AG09309 (cell line): ENCODE measurements at places on chromosomes 2 and 18.

- no peak for DNase-seq
Observed at GRCh38 chr2:3659447-3660432, 1.7 kb downstream of the ALLC start.

DNA sequence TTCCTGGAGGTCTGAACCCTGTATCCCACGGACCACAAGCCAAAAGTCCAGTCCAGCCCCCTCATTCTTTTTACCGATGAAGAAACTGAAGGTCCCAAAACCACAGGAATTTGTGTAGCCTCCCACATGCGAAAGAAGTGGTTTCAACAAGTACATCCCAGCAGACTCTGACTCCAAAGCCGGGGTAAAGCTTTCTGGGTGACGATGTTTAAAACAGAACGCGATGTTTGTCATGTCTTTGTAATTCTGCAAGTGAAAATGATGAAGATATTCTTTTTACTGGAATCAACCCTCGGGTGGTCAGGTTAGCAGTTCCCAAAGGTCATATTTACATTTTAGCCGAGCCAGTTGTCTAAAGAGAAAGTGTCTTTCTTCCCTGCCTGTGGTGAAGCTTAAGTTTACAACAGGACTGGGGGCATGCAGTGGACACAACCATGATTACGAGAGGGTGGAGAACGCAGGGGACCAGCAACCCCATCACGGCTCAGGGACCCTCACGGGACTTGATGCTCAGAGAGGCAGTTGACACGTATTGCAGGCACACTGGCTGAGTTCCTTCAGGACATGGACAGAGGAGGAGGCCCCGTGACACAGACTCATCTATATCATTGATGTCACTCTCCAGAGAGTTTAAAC is 17.8 kb upstream of the TMEM131 start:
- DNase-seq = no peak

- no peak for DNase-seq
Observed at GRCh38 chr2:74199275-74199701, 873 bp downstream of the MTHFD2 start.

DNA sequence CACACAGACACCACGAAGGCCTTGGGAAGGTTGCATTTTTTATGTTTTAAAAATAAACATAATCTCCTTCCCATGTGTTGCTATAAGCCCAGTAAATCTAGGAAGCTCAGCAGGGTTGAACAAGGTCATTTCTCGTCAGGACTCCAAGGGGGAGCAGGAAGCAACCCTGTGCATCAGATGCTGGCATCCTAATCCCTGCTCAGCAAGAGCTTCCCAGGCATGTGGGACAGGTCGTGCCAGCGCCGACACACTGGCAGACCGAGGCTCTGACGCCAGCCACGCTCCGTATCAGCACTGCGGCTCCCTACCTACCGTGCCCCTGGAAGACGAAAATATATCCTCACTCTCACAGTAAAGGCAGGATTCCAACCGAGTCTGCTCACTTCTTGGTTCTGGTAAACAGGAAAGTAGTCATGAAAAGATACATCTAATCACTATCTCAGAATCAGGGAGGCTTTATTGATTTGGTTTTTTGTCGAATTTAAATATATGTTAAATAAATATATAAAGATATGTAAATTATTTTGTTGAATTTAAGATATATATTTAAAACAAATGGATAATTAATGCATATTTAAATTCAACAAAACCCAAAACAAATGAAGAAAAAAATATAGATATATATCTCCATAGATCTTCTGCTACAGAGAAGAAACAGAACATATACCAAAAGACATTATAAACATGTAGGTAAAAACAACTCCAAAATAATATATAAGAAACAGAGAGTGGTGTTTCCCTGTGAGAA is 61.4 kb downstream of the TXNL1 start:
- no peak for DNase-seq

GRCh38 chr2:60957643-60958042 is 59.9 kb upstream of the PEX13 start:
- no peak for DNase-seq

DNA sequence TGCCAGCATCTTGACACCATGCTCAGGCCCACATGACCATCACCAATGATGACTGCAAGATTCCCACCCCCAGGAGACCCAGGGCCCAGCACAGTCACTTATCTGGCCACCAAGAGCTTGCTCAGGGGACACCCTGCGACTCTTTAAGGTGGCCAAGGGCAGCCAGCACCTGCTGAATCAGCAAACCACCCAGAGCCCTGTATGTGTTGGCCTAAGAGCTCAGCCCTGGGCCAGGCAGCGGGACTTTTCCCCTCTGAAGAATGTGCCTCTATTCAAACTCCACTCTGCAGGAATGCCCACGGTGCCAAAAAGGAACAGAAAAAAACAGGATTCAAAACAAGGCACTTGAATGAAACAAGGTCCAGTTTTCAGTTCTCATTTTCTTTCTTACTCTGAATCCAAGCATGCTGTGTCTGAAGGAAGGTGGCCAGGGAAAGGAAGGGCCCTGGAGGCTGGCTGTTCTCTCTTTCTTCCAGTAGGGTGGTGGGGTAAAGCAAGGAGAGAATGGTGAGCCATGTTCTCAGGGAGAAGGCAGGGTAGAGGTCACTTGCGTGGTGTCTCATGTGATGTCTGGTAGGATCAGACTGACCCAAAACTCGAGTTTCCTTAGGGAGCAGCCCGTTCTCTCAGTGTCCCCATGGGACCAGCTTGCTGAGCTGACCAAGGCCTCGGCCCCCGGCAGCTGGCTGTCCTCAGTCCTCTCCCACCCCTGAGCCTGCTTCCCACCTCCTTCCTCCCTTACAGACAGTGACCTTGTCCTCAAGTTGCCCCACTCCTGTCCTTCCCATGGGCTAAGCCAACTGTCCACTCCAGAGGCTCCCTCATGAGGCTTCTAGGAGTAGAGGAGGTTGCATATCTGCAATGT is 150.0 kb downstream of the RNF152 start:
- no peak for DNase-seq

GRCh38 chr2:152127628-152128027 is 28.8 kb upstream of the CACNB4 start:
- no peak for DNase-seq

- DNase-seq = no peak
Observed at GRCh38 chr2:144180131-144180530, 339.8 kb downstream of the ZEB2 start.

- no peak for DNase-seq
Observed at GRCh38 chr18:36389027-36389426, 91.5 kb downstream of the FHOD3 start.

DNA sequence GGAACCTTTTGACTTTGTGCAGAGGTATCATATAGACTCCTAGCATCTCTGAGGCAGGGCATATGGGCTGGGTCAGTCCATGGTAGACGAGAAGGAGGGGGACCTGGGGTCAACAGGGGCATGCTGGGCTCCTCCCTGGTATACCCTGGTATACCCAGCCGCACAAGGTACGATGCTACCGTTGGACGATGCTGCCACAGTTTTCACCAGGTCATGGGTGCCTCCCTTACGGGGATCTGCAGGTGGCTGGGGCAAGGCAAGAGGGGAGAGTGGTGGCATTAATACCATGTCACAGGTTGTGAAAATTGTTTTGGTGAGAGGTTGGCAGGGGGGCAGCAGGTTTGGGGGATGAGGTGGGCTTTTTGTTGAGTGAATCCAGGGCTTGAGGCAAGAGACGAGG is 149.8 kb downstream of the TSN start:
- DNase-seq = no peak

DNA sequence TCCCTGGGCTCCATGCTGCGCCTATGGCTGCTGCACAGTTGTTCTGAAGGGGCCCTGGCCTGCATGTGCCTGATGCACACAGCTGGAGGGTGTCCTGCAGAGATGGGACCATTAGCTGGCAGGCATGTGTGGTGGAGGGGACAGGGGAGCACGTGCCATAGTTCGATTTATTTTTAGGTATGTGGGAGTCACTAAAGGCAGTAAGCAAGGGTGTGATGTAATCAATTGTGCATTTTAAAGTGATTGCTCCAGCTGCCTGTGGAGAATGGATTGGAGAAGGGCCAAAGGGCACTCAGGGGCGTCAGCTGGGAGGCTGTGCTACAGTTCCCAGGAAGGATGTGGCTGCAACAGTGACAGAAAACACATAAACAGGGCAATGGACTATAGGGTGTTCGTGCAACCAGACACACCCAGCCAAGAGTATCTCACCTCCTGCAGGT is 205.1 kb downstream of the ARL4C start:
- DNase-seq = peak; percentile 57

GRCh38 chr2:9883897-9884296 is 40.6 kb downstream of the TAF1B start:
- DNase-seq = no peak

- no peak for DNase-seq
Observed at GRCh38 chr2:101900375-101900774, 91.4 kb upstream of the IL1R2 start.

DNA sequence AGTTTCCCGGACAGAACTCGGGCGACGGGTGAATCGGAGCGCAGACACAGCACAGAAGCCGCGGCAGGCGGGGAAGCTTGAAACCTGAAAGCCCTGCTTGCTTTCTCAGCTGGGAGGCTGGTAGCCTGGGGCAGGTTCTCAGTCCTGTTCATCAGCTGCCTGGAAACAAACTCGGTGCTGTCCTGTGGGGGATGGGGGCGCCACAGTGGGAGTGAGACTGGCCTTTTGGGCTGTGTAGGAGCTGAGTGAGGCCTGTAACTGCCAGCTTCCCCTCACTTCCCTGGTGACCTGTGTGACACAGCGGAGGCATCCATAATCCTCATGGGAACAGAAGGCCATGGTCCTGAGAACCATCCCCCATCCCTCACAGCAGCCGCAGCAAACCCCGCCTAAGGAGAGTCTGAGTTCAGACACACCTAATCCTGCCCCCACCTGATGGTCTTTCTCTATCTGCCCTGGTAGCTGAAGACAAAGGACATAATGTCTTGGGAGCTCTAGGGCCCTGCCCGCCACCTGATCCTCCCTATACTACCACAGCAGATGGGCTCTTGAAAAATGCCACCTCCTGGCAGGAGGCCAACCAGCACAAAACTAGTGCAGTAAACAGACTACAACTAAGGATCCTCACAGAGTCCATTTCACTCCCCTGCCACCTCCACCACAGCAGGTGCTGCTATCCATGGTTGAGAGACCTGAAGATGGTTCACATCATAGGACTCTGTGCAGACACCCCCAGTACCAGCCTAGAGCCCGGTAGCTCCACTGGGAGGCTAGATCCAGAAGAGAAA is 52.7 kb upstream of the LDLRAD4 start:
- DNase-seq = no peak

- no peak for DNase-seq
Observed at GRCh38 chr2:219521066-219521880, 7.0 kb downstream of the ASIC4 start.

GRCh38 chr18:54926593-54927325 is 32.5 kb downstream of the CCDC68 start:
- DNase-seq = peak; percentile 18

DNA sequence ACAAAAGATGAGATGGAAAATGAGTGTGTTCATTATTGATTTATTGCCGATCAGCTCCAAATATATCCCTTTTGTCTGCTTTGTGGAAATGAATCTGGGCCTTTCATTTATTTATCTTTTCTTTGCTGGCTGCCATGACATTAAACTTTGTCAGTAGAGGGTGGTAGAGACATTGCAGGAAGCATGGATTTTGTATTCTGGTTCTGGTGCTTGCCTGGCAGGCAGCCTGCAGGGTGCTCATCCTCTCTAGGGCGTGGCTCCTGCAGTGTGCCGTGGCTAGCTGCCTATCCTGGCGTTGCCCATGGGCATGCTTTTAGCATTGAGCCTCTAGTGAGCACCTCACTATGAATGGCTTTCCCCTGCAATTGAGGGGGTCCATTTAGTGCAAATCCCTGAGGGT is 593.1 kb downstream of the RNF144A start:
- DNase-seq = no peak

DNA sequence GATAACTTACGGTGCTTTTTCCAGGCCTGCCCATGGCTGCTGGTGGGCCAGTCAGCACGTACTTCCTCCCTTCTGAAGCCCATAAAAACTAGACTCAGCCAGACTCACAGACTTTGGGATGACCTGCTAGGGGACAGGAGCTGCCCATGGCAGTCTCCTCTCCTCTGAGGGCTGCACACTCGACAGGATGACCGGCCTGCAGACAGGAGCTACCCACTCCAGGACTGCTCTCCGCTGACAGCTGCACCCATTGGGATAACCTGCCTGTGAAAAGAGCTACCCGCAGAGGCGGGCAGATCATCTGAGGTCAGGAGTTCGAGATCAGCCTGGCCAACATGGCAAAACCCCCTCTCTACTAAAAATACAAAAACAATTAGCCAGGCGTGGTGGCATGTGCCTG is 75.4 kb downstream of the EPB41L3 start:
- no peak for DNase-seq

- DNase-seq = peak; percentile 81
Observed at GRCh38 chr2:234422273-234422732, 74.6 kb downstream of the ARL4C start.

DNA sequence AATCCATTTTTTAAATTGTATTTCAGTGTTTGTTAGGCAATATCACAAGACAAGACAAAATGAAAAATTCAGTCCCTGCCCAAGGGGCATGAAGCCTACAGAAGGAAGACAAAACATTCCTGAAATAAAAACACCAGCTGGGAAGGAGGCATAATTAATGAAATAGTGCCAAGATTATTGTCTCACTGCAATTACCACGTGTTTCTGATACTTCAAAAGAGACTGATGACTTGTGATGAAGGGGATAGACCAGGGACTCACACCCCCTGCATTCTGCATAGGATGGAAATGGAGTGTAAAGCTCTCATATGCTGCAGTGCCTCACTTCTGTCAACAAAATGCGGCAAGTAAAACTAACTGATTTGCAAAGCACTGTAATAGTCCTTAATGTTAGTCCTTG is 178.1 kb downstream of the BARD1 start:
- no peak for DNase-seq
